ENCODE measurements at places on chromosomes 2 and 18.

- DNase-seq, result peak; percentile 25
Measured at GRCh38 chr2:287911-288757, at the start of gene ALKAL2. Gene ALKAL2, minus strand, starts transcription at chr2:288091. Its CDS starts 256 bp downstream, at chr2:287835.

DNA sequence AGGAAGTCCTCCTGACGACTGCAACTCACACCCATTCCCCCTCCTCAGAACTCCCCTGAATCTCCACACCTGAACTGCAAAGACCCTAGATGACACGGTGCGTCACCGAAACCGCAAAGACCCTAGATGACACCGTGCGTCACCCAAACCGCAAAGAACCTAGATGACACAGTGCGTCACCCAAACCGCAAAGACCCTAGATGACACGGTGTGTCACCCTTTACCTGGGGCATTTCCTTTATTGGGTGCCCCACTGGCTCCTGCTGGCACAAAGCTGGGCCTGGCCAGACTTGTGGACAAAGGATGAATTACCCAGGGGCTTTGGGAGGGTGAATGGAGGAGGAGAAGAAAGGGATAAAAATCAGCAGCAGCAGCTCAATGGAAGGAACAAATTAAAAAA, 123.8 kb downstream of the CELF4 start:
- DNase-seq, result no peak

DNA sequence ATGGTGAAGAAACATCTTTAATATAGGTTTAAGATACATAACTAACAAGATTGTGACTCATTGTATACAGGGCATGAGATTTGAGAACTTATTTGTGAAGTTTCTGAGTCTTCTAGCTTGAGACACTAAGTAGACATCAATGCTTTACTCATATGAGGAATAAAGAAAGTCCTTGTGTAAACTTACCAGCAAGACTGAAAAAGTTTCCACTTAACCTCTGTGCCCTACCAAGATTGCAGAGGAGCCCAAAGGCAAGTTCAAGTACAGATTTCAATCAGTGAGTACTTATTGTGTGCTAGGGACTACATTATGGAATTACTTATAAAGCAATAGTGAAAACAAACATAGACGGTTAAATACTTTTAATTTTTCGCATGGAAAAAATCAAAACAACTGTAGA, 1041.2 kb upstream of the CELF4 start:
- DNase-seq, result no peak

DNA sequence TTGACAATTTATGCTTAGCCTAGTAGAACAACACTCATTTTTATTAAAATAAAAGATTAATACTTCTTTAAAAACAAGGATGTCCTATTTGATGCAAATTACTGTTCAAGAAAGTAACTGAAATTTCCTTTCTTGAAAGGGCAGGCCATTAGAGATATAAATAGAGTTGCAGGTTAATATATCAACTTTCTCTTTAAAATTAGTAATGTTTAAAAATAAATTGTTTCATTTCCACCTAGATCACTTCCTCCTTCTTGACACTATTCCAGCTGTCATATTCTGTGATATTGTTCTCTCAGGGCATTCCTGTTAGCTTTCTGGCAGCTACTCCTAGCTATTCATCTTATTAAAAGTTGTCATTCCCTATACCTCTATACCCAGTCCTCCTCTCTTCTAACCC, 357.9 kb upstream of the NRP2 start:
- DNase-seq, result no peak

GRCh38 chr2:209146682-209147320, 277.0 kb upstream of the MAP2 start:
- no peak for DNase-seq

DNA sequence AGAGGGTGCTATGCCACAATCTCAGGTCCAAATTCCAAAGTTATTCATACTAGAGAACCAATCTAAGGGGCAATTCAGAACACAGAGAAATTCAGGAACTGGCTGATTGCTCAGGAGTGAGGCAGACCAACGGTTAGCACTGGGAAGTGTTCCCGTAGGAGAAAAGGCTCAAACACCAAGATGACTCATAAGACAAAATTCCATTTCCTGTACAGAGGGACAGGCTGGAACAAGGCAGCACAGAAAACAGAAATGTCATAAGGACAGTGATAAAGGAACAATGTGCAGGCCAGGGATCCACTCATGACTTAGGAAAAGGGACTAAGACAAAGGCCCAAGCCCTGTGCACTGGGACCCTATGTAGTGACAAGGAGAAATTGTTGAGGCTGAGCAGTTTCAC, 54.2 kb downstream of the PDE1A start:
- no peak for DNase-seq

GRCh38 chr2:168090366-168091135, 156.8 kb downstream of the STK39 start:
- no peak for DNase-seq

GRCh38 chr2:239262484-239263230, 138.2 kb downstream of the HDAC4 start:
- no peak for DNase-seq

Data from stimulated activated naive CD8-positive, alpha-beta T cell treated with anti-CD3 and anti-CD28 coated beads, Interleukin-15, Interleukin-2, amounts not matched to agents 100 U/mL and 50 U/mL, for 24 hours (primary cell).